ENCODE measurements at places on chromosomes 7 and 10.

GRCh38 chr7:43456200-43456599 lies 126.7 kb upstream of the STK17A start:
- peak; percentile 3 for DNase-seq

DNA sequence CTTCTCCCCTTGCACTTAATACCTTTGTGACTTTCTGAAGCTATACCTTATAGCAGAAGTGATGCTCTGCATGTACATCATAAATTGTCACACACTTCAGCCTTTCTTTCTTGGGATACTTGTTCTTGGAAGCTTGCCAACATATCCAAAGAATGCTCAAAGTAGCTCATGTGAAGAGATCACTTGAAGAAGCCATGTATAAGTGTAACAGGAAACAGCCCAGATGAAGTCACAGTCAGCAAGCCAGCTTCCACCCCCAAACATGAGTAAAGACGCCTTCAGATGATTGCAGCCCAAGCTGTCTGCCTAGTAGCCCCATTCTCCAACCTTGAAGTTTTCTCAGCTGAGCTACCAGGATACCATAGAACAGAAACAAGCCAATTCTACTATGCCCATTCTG lies 50.9 kb downstream of the DGKB start:
- DNase-seq = no peak

- DNase-seq = no peak
These were observed 347.9 kb upstream of the MEOX2 start for GRCh38 chr7:16034353-16034752.

GRCh38 chr10:102856758-102857424 lies 2.8 kb downstream of the BORCS7 start:
- DNase-seq = no peak

- peak; percentile 51 for DNase-seq
These were observed 1.4 kb downstream of the C10orf71 start for GRCh38 chr10:49300140-49300974.

- no peak for DNase-seq
These were observed 21.1 kb downstream of the BNIP3 start for GRCh38 chr10:131960631-131961046.

DNA sequence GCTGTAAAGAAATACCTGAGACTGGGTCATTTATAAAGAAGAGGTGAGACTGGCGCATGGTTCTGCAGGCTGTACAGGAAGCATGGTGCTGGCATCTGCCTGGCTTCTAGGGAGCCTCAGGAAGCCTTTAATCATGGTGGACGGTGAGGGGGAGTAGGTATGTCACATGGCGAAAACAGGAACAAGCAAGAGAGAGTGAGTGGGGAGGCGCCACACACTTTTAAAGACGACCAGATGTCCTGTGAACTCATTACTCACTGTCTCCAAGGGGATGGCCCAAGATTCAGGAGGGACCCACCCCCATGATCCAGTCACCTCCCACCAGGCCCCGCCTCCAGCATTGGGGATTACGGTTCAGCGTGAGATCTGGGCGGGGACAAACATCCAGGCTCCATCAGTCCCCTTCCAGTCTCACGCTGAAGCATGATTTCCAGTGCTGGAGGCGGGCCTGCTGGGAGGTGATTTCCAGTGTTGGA lies 3.2 kb downstream of the ZNF316 start:
- peak; percentile 72 for DNase-seq

- DNase-seq = no peak
These were observed 75.8 kb downstream of the LSMEM1 start for GRCh38 chr7:112556633-112557032.

DNA sequence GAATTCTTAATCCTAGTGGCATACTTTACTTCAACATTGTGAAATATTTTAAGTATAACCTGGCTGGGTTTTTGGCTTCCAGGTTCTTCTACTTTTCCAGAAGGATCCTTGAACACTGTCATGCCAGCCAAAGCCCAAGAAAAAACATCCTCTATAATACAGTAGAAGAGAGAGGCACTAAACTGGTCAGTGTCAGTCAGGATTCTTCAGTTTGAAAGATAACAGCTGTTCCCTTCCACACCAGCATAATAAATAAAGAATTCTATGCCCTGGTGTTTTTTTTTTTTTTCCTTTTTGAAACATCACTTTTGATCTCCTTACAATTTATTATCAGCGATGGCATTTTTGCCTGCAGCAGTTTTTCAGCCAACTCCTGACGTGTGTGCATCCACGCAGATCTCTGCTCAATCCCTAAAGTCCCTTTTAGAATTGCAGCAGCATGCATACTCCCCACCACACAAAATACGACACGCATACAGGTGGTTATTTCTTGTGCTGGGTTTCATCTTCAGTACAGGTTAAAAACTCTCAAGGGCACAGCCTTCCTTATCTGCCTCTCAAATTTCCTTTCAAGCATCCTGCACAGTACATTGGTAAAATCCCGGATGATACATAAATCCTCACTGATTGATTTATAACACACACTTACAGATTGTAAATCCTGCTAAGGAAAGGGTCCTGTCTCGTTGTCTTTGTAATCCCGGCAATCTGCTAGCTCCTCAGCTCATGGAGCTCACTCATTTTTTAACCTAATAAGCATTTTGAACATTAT lies 100.2 kb downstream of the TPK1 start:
- DNase-seq = no peak

DNA sequence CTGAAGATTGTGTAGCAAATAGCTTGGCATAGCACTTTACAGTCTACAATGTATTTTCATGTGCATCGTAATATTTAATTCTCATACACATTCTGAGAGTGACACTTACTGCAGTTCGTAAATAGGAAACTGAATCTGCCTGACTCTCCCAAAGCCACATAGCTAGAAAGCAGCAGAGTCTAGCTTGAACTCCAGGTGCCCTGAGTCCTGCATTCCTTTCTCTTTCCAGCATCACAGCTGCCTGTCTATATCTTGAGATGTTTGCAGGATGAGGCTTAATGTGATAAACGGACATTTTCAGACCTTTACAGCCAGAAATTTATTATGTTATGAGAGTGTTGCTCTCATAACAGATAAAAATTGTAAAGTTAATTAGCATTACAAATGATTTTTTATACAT lies 132.9 kb upstream of the PLXDC2 start:
- no peak for DNase-seq

DNA sequence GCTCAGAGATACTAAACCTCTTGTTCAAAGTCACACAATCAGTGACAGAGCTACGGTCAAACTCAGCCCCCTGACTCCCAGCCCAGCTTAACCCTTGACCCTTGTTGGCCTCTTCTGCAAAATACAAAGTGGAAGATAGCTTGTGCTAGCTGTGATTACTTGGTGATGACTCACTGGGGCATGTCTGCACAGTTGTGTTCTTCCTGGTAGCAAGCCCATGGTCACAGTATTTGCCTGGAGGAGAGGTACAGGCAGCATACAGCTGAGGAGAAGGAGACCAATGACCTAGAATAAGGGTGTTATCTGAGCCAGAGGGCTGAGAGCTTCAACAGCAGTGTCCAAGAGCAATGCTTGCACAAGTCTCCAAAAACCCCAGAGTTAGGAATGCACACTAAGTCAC lies 5.7 kb upstream of the HSPA12A start:
- no peak for DNase-seq

DNA sequence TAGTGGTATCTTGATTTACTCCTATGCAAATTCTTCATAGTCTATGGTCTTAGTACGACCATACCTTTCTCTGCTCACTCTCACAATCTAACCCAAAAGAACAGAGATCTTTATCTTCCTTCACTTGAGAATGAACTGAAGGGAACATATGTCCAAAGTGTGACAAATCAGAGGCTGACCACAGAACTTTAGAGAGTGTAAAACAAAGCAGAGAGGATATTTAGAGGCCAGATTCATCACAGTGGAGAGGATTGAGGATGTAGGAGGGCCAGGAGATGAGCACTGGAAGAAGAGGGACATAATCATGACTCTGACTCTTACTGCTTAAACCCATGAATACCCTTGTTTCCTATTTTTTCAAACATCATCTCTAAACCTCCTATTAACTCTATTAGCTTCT lies 935.3 kb upstream of the PHF14 start:
- no peak for DNase-seq

GRCh38 chr7:2151237-2151636 lies 81.5 kb downstream of the MAD1L1 start:
- no peak for DNase-seq

GRCh38 chr10:49617121-49618020 lies 3.5 kb downstream of the CHAT start:
- no peak for DNase-seq

GRCh38 chr7:140197938-140198337 lies 21.2 kb upstream of the KDM7A start:
- DNase-seq = no peak

Data from hematopoietic multipotent progenitor cell treated with erythropoietin and hydrocortisone succinate and interleukin-3 and kit ligand, for 8 days (in vitro differentiated cells).